NCI-H1930 (cell line): ENCODE measurements at places on chromosomes 12 and 14.

- DNase-seq = no peak
Observed at GRCh38 chr14:21686468-21686867, 12.8 kb upstream of the OR4E1 start.

- DNase-seq = no peak
Observed at GRCh38 chr12:54173066-54173726, 15.6 kb downstream of the SMUG1 start.

GRCh38 chr12:62196146-62196545 lies 64.1 kb upstream of the USP15 start:
- no peak for DNase-seq

DNA sequence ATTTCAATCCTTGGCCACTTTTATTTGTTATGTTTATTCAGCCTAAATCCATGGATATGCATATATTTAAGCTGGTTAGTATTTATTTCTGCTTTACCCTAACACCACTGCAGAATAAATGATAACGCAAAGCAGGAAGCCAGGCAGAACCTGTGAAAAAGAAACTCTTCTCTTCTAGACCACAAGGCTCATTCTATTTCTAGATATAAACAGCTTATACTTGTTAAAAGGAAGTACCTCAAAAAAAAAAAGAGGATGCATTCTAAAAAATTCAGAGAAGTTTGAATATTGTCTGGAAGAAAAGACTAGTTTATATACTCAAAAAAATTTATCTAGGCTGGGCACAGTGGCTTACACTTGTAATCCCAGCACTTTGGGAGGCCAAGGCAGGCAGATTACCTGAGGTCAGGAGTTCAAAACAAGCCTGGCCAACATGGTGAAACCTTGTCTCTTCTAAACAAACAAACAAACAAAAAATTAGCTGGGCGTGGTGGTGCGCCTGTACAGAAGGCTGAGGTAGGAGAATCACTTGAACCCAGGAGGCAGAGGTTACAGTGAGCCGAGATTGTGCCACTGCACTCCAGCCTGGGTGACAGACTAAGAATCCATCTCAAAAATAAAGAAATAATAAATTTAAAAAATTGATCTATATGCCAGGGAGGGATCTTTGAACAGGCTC lies 55.8 kb downstream of the GALNT4 start:
- DNase-seq = no peak

DNA sequence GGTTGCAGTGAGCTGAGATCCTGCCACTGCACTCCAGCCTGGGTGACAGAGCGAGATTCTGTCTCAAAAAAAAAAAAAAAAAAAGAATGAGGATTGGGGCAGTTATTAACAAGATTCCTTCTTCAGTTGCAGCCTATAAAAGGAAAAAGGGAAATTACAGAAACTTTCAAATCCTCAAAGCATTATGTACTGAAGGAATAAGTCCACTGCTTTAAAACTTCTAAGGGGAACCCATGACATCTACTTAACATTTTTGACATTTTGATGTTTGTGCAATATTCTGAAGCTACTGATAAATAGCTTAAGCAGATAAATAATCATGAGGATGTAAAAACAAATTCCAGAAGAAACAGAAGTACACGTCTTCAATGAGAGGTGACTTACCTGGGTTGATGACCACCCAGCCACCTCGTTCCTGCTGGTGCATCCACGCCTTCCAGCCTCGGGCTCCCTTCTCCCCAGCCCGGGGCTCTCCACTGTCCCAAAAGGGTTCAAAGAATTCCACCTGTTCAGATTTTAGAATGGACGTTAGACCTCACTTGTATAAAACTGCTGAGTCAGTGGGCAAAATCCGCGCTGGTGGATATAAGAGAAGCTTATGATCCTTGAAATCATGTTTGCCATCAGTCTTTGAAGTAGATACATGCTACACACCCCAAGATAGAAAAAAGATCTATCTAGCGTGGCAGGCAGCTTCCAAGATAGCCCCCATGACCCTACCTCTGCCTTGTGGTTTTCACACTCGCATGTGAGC lies 33.7 kb downstream of the NRDE2 start:
- no peak for DNase-seq

GRCh38 chr12:130780325-130780724 lies 58.7 kb downstream of the STX2 start:
- DNase-seq = no peak

DNA sequence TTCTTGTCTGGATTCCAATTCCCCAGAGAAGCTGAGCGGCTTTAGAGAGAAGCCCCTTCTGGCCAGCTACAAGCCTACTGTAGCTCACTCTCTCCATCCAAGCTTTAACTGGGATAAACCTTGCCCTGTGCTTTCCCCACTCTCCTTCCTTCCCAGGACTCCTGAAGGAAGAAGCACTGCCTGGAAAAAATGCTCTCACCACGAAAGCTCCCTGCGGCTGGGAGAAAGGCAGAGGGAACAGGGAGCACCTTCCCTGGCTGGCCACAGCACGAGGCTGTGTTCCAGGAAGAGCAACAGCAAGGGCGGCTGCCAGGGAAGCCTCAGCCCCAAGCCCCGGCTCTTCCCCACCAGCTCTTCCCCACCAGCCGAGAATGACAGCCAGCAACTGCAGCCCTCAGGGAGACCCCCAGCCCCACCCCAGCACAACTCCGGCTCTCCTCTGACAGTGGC lies 40.8 kb upstream of the PNMA1 start:
- no peak for DNase-seq

DNA sequence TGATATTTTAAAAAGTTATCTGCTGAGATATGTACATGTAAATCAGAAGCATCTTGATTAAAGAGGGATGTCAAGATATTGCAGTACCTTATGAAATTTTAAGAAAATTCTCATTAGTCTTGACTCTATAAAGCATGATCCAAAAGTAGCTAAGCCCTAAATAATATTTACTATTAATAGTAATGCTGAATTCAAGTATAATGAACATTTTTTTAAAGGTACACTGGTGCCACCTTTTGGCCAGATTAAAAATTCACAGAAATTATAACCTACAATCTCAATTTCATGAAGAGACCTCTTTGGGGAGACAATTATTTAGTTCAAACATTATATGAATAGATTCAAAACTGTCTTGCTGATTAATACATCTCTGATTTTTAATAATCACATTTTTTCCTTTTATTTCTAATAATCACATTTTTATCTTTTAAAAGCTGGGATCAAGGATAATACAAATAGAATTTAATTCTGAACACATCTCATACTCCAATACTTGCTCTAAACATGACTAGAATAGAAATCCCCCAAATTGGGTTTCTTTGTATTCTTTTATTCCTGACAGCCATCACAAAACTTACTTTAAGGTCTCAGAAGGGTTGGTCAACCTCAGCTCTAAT lies 13.4 kb downstream of the AKAP5 start:
- DNase-seq = peak; percentile 6

- DNase-seq = no peak
Observed at GRCh38 chr12:105455261-105455660, 124.8 kb downstream of the C12orf75 start.

- no peak for DNase-seq
Observed at GRCh38 chr12:111841236-111841749, 735 bp upstream of the MAPKAPK5 start.

- DNase-seq = no peak
Observed at GRCh38 chr14:99032759-99033158, 239.2 kb downstream of the BCL11B start.

DNA sequence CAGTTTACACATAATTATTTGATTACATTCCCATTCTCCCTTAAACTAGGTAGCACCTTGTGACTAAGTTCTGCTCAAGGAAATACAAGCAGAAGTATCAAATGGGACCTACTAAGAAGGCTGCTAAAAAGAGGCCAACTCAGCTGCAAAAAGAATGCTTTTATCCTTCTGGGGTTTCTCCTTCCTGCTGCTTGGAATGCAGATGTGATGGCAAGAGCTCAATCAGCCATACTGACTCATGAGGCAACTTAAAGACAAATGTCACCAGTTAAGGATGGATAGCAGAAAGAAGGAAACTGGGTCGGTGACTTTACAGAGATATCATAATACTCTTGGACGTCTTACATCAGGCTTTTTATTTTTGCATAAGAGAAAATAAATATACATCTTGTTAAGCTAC lies 38.0 kb upstream of the RAP1B start:
- no peak for DNase-seq

GRCh38 chr14:83534995-83535394 lies 1994.9 kb upstream of the FLRT2 start:
- no peak for DNase-seq

- DNase-seq = no peak
Observed at GRCh38 chr12:86194721-86195120, 61.5 kb downstream of the MGAT4C start.

- DNase-seq = no peak
Observed at GRCh38 chr14:74586681-74587362, 25.2 kb downstream of the LTBP2 start.

- no peak for DNase-seq
Observed at GRCh38 chr12:124586756-124587155, 19.3 kb upstream of the NCOR2 start.

GRCh38 chr14:81455390-81455789 lies 55.3 kb upstream of the STON2 start:
- no peak for DNase-seq
